ENCODE measurements at places on chromosomes 7 and 10.

DNA sequence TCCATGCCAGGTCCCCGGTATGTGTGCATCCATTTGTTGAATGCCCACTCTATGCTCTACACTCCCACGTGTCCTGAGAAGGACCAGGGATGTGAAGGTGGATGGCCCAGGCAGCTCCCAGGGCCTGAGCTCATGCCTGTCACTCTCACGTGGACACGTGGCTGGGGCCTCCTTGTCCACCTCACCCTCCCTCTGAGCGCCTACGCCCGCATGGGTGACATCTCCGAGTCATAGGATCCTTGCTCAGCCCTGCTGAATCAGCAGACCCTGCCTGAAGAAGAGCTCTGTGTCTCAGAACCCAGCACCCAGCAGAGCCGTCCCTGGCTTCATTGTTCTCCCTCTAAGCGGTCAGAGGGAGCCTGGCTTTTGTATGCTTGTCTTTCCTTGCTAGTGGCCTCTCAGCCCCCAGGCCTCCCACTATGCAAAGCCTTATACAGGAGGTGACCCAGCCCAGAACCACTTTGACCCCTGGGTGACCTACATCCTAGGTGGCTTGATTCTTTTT, 107.9 kb upstream of the PPIF start:
- H3K27me3 ChIP-seq = no peaks in the 10 kb centered on the region
- H3K4me3 ChIP-seq = no peak overlapping the region
- peak overlapping the region; percentile 2 for H3K27ac ChIP-seq
- H3K4me1 ChIP-seq = peaks cover 8% of the 10 kb centered on the region

DNA sequence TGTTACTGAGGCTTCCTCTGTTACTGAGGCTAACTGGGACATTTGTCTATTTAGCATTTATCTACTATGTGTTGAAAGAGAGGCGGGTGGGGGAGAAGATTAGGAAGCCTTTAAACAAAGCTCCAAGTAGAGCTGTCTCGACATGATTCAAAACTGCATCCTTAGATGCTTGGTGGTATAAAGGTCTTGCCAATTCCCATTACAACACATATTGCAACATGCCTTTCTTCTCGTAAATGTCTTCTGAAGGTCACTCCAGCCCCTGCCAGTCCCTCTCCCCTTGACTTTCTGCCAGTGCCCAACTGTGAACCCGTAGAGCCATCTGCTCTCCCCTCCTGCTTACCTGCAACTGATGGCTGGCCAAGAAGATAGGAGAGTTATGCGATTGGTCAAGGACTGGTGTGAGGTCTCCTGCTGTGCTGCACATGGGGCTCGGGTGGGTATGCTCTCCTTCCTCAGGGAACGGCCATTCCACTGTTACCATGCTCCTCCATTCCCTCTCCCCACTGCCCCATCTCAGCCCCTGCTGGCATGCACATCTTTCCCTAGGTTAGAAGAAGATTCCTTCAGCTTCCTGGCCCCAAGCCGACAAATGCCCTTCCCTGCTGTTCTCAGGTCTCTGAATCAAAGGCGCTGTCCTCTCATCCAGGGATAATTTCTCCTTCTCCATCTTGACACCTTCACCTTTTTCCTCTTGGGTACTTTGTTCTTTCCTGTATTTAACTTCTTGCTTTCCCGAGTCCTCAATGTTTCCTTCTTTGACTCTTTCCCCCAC, 43.6 kb upstream of the ZNF32 start:
- H3K27me3 ChIP-seq = no peaks in the 10 kb centered on the region
- no peak for DNase-seq
- H3K27ac ChIP-seq = no peak overlapping the region

- no peak for DNase-seq
- no peak overlapping the region for H3K4me3 ChIP-seq
- no peaks in the 10 kb centered on the region for H3K4me1 ChIP-seq
- H3K27me3 ChIP-seq = no peaks in the 10 kb centered on the region
These were observed 48.0 kb upstream of the DAGLB start for GRCh38 chr7:6495597-6496262.

- peak overlapping the region; percentile 22 for H3K27ac ChIP-seq
- no peak overlapping the region for H3K4me3 ChIP-seq
- no peaks in the 10 kb centered on the region for H3K36me3 ChIP-seq
- no peaks in the 10 kb centered on the region for H3K27me3 ChIP-seq
- no peaks in the 10 kb centered on the region for H3K4me1 ChIP-seq
- no peak for DNase-seq
These were observed 52.8 kb upstream of the AOAH start for GRCh38 chr7:36777062-36777461.

GRCh38 chr7:95977994-95978393, 205.6 kb downstream of the DYNC1I1 start:
- no peaks in the 10 kb centered on the region for H3K4me1 ChIP-seq
- no peak for DNase-seq
- no peak overlapping the region for H3K27ac ChIP-seq
- H3K36me3 ChIP-seq = no peaks in the 10 kb centered on the region

DNA sequence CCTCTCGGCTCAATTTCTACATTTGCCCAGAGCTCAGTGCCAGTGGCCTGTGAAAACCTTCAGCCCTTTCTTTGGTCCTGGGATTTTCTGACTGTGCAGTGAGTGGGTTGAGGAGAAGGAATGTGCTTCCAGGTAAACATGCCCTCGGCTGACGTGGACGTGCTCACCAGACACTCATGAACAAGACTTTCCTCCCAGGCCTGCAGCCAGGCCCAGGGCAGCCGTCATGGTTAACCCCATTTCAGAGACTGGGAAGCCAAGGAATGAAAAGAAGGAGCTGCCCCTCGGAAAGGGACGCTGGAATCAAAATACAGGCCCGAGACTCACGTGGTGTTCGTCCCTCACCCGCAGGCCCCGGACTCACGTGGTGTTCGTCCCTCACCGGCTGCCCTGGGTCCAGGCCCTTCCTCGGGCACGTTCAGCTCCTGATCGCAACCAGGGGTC, 8.8 kb upstream of the CALML5 start:
- H3K4me3 ChIP-seq = no peak overlapping the region
- no peak overlapping the region for H3K27ac ChIP-seq
- H3K36me3 ChIP-seq = no peaks in the 10 kb centered on the region
- DNase-seq = no peak
- H3K4me1 ChIP-seq = no peaks in the 10 kb centered on the region

DNA sequence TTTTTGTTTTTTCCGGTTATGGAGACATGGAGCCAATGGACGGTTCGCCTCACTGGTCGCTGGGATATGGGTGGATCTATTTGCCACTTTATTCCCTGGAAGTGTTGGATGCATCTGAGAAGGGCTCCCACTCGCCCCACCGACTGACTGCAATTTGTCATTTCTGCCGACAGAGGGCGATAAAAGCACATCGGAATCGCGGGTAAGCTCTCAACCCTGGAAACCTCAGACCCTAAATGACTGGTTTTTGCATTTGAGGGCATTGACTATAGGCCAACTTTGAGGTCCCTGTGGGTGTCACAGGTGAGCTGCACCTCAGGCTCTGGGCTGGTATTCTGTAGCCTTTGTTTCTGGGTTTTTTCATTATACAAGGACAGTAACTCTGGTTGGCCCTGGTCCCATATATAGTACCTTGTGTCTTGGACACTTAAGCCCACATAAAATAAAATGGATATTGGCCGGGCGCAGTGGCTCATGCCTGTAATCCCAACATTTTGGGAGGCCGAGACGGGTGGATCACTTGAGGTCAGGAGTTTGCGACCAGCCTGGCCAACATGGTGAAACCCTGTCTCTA, 11.9 kb upstream of the OPALIN start:
- no peak overlapping the region for H3K4me3 ChIP-seq
- H3K27ac ChIP-seq = no peak overlapping the region
- H3K27me3 ChIP-seq = no peaks in the 10 kb centered on the region
- no peaks in the 10 kb centered on the region for H3K4me1 ChIP-seq
- DNase-seq = peak; percentile 51

GRCh38 chr10:30435073-30435422, 1.1 kb downstream of the MAP3K8 start:
- H3K36me3 ChIP-seq = peaks cover 3% of the 10 kb centered on the region
- peaks cover 3% of the 10 kb centered on the region for H3K4me1 ChIP-seq
- peak overlapping the region; percentile 88 for H3K4me3 ChIP-seq
- peak overlapping the region; percentile 100 for H3K27ac ChIP-seq
- H3K27me3 ChIP-seq = no peaks in the 10 kb centered on the region

- no peaks in the 10 kb centered on the region for H3K36me3 ChIP-seq
- no peak overlapping the region for H3K4me3 ChIP-seq
- H3K4me1 ChIP-seq = no peaks in the 10 kb centered on the region
These were observed 250.0 kb downstream of the BMPER start for GRCh38 chr7:34155220-34155908.
